Kidney capillary endothelial cell (primary cell): ENCODE measurements at places on chromosomes 12 and 14.
A peak's percentile ranks its signal among the peaks of the same experiment; 100 is the strongest.

GRCh38 chr12:53071591-53072551 lies 7.3 kb downstream of the SPRYD3 start:
- no peak for DNase-seq

GRCh38 chr12:6605421-6606330 lies 1.5 kb downstream of the CHD4 start:
- no peak for DNase-seq

GRCh38 chr14:103312006-103312635 lies 21.9 kb upstream of the EIF5 start:
- no peak for DNase-seq

DNA sequence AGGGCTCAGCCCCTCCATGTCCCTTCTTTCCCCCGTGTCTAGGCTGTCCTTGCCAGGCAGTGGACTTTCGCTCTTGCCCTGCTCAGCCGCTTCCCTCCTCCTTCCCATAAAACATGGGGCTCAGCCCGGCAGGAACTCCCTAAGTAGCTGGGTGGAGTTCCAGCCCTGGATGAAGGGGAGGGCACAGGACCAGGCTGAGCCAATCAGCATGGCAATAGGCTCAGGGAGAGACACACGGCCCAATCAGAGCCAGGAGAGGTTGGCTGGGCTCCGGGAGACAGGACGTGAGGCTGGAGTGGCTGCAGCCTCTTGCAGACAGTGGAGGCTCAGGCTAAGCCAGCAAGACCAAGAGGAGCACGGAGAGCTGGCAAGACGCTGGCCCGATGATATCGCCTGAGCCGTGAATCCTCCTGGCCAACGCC lies 54.3 kb downstream of the GALNT9 start:
- peak; percentile 17 for DNase-seq

- DNase-seq: no peak
Measured at GRCh38 chr12:3003357-3003992, 44.3 kb downstream of the TEAD4 start.

- peak; percentile 46 for DNase-seq
Measured at GRCh38 chr12:66409195-66409871, 107.0 kb downstream of the HELB start.

GRCh38 chr14:94483071-94483451 lies 7.1 kb upstream of the SERPINA9 start:
- no peak for DNase-seq

- peak; percentile 3 for DNase-seq
Measured at GRCh38 chr14:25090716-25091454, 40.9 kb upstream of the STXBP6 start.

GRCh38 chr14:58571769-58572472 lies 65.8 kb upstream of the DACT1 start:
- DNase-seq: peak; percentile 30

- no peak for DNase-seq
Measured at GRCh38 chr14:98146416-98146815, 1125.6 kb downstream of the BCL11B start.

DNA sequence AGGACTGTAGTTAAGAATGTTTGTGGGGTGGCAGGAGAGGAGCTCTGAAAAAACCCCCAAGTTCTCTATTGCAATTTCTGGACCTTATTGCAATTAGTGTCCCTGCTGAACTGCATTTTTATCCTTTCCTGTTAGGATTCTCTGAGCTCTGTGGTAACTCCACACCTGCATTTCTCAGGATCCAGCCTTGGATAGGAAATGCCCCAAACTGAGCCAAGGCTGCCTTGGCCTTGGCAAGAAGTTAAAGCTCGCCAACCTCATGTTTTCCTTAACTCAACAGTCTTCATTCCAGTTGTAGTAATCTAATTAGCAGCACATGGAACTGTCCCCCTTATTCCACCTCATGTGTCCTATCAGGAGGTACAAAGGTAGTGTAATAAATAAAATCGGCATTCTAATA lies 66.5 kb downstream of the C12orf75 start:
- DNase-seq: no peak

- DNase-seq: no peak
Measured at GRCh38 chr14:97704316-97704885, 907.2 kb downstream of the VRK1 start.

- peak; percentile 44 for DNase-seq
Measured at GRCh38 chr12:47838286-47838931, 18.7 kb upstream of the HDAC7 start.

GRCh38 chr12:132454933-132455418 lies 35.0 kb upstream of the FBRSL1 start:
- no peak for DNase-seq

DNA sequence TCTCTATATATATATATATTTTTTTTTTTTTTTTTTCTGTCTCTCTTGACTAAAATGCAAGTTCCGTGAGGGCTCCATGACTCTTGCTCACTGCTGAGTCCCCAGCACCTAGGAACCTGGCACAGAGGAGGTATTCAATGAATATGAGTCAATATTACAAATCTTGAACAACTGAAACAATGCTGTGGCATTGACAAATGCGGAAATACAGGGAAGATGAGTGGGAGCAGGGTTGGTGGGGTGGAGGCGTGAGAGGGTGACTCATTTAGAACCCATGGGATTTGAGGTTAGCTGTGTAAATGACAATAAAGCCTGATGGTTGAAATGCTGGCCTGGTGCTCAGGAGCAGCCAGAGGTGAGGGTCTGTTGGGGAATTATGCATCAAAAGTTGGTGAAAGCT lies 121.7 kb upstream of the FUT8 start:
- no peak for DNase-seq

DNA sequence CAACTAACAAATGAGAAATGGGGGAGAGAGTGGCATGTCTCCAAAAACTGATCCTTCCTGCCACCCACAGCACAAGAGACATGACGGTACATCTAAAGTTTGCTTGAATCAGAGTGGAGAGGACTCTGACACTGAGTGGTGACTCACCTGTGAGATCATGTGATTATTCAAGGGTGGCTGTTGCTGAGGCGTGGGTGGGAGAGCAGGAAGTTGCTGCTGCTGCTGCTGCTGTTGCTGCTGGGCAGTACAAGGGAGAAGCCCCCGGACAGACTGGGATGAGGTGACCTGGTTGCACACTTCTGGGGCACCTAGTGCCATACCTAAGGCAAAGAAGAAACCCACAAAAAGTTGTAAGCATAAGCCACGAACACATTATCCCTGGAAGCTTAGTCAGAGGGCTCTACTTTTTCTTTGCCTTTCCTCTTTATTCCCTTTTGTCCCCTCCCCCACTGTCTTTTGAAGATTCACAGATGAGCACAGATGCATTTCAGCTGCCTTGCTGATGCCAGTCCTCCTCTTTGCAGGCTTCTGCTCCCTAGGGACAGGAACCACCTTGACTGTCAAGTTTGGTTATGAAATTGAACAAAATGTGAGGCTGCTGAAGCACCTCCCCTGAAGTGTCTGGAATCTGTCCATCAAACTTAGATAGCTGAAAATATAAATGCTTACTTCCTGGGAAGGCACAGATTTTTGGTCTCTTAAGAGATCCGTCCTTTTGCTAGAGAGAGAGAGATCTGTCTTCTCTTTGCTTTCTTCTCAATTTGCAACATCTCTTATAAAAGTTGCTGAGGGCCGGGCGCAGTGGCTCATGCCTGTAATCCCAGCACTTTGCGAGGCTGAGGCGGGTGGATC lies 29.4 kb upstream of the STAC3 start:
- peak; percentile 85 for DNase-seq

DNA sequence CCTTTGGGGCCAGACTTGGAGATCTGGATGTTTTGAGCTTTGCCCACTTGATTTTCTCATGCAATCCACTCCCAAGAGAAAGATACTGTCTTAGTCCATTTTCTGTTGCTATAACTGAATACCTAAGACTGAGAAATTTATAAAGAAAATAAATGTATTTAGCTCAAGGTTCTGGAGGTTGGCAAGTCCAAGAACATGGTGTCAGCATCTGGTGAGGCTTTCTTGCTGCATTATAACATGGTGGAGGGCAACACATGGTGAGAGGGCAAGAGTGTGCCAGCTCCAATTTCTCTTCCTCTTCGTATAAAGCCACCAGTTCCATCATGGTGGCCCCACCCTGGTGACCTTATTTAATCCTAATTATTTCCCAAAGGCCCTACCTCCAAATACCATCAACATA lies 39.6 kb upstream of the NFKBIA start:
- DNase-seq: no peak

DNA sequence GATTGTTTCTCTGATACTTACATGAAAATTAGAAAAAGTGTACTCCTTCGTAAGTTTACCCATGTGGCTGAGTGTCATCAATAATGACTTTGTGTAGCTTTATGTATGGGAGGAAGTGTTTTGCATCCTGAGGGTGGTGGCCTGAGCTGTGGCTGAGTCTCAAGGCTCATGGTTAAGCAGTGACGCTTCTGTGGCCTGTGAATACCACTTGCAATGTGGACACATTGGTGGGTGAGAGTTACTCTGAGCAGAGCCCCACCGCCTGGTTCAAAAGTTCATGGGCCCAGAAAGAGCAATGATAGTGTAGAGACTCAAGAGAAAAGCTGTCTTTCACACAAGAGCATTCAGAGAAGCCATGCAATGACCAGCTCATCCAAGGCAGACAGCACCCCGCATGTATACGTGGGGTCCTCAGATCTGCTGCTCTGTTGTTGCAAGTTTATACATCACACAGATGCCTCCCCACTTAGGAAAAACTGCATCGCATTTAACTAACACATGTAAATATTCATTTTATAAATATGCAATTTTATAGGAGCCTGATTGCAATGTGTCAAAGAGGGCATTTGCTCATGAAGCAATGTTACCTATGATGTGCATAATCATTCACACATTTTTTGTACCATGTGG lies 55.1 kb upstream of the FRMD6 start:
- DNase-seq: no peak

DNA sequence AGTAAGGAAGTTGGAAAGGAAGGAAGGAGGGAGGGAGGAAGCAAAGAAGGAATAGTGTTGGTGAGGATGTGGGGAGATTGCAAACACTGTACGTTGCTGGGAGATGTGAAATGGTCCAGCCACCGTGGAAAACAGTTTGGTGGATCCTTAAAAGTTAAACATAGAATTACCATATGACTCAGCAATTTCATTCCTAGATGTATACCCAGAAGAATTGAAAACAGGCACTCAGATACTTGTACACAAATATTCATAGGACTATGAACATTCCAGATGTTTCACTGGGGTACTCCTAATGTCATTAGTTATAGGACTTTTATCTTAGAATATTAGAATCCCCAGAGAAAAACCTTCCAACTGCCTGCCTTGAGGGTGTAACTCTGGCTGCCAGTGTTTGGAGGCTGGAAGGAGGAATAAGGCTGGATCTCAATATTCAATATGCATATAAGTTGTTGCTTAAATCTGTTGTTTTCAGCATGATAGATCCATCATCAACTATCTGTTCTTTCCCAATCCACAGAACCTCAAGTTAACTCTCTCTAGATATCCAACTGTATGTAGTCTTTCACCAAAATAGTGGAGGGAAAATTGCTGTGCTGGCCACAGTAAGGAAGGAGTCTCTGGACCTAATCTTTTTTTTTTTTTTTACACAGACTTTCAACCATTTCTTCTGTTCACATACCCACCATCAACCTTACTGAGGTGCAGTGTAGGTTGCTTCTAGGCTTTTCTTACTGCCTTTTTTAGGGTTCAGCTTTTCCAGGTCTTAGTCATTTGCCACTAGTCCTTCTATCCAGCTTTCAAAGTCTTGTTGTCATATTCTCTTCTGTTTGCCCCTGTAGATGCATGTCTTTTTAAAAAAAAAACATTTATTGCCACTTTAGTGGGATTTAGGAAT lies 94.5 kb downstream of the DNAI7 start:
- no peak for DNase-seq

DNA sequence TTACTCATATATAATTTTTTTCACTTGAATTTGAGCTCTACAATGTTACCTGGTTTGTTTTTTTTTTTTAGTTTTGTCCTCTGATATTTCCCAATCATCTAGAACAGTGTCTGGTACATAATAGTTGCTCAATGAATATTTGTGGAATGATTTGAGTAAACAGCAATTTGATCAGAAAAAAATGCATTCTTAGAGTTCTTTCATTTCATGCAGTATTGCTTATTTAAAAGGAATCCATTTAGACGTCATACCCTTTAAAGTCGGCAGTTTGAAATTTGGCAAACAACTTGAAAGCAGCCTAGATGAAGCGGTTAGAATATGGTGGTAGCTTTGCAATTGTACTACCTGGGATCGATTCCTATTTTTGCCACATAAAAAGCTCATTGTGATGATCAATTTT lies 140.0 kb downstream of the PDE3A start:
- no peak for DNase-seq

DNA sequence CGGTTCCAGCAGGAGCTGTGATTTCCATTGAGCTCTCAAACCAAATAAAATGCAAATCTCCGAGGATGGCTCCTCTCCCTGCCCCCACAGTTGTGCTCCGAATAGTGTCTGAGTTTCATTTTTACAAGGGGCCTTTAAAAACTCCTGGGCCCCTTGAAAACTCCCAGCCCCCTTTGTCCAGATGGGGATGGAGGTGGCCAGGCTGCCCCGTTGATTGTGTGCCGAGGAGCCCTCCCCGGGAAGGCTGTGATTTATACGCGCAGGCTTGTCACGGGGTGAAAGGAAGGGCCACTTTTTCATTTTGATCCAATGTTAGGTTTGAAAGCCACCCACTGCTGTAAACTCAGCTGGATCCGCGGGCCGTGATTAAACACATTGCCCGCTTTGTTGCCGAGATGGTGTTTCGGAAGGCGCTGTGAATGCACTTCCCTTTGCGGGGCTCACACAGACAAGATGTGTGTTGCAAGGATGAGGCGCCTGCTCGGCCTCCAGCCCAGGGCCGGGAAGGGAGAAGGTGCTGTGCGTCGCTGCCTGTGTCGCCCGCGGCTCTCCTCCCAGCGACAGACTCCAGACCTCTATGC lies 98.8 kb downstream of the TMEM132C start:
- no peak for DNase-seq

GRCh38 chr12:88141425-88141773 lies 489 bp downstream of the CEP290 start:
- no peak for DNase-seq

- no peak for DNase-seq
Measured at GRCh38 chr12:91948504-91948903, 197.1 kb downstream of the BTG1 start.

GRCh38 chr14:53516261-53516774 lies 363.2 kb upstream of the DDHD1 start:
- DNase-seq: no peak

DNA sequence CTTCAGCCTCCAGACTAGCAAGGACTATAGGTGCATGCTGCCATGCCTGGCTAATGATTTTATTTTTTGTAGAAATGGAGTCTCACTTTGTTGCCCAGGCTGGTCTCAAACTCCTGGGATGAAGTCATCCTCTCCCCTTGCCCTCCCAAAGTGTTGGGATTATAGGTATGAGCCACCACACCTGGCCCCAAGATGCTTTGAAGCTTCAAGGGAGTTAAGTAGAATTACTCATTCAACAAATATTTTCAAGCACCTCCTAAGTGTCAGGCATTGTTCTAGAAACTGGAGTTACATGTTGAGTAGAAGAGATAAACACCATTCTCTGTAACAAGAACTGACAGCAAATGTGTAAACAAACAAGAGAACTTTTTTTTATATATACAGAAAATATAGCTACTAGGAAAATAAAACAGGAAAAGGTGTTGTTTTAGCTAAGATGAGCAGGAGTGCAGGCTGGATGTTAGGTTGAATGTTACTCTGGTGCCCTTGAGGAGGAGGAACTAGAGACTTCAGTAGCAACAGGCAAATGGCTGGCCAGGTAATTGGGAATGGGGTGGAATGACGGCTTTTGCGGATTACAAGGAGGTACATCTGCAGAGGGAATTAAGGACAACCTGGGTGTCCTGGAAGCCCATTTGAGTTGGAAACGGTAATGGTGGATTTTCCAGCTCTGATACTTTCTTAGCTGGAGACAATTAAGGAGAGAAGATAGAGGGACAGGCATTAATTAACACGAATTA lies 32.0 kb upstream of the CFAP54 start:
- DNase-seq: no peak

GRCh38 chr12:90037740-90038139 lies 329.1 kb upstream of the ATP2B1 start:
- DNase-seq: no peak

GRCh38 chr12:120230974-120231315 lies 30.0 kb upstream of the RPLP0 start:
- no peak for DNase-seq
